ENCODE measurements at places on chromosomes 1 and 21. TPM values are rescaled to one million over a fixed set of nuclear protein-coding genes. Genes with fewer than 3 reads are reported as not detected.

- H3K27me3 ChIP-seq = no peaks in the 10 kb centered on the region
- H3K36me3 ChIP-seq = peaks cover 5% of the 10 kb centered on the region
- no peak overlapping the region for H3K27ac ChIP-seq
- H3K4me1 ChIP-seq = no peaks in the 10 kb centered on the region
- no peak for DNase-seq
- H3K4me3 ChIP-seq = no peak overlapping the region
Observed at GRCh38 chr1:98700228-98700627, 38.7 kb downstream of the SNX7 start.

DNA sequence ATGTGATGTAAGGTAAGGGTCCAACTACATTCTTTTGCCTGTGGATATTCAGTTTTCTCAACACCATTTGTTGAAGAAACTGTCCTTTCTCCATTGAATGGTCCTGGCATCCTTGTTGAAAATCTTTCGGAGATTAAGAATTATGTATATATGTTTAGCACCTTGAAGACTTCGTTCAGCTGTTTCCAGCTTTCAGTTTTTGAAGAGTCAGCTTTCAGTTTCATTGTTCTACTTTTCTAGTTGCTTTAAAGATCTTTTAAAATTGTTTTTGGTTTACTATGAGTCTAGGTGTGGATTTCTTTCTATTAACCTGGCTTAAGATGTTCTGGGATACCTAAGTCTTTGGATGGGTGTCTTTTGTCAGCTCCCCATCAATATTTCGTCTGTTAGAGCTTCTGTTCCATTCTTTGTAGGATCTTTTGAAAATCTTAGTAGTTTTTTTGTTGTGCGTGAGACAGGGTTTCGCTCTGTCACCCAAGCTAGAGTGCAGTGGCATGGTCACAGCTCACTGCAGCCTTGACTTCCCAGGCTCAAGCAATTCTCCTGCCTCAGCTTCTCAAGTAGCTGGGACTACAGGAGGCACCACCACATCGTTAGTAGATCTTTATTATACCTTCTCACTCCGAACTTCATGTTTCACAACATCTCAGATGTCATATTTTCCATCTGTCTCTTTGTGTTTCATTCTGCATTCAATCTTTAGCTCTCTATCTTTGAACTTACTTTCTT, 353.5 kb upstream of the B3GALT2 start:
- H3K27me3 ChIP-seq = no peaks in the 10 kb centered on the region
- no peaks in the 10 kb centered on the region for H3K36me3 ChIP-seq
- DNase-seq = no peak

DNA sequence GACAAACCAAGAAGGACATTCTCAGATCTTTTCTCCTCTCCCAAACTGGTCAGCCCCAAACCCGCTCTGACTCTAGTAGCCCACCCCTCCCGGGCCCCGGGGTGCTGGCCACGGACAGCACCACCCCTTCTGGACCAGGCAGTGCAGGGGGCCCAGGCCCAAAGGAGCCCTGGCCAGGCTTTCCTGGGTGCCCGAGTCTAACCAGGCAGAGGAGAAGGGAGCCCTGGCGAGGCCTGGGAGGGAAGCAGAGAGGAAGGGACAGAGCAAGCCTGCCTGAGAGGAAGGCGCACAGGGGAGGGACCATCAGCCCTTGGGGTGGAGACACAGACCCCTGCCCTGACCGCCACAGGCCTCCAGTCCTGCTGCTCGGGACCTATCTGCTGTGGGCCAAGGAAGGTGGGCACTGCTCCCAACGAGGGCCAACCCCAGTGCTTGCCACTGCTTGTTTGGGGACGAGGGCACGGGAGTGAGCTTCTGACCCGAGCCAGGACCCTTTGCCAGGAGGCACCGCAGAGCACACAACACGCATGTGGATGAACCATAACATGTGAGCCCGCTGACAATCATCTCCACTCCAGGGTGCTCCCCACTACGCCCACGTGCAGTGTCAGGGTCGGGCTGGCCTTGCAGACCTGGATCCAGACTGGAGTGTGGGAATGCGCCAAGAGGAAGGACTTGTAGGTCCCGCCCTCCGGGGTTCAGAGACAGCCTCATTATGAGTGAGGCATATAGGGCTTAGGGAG, 57.6 kb downstream of the KCNAB2 start:
- no peak overlapping the region for H3K4me3 ChIP-seq
- peaks cover 5% of the 10 kb centered on the region for H3K27me3 ChIP-seq
- no peak overlapping the region for H3K27ac ChIP-seq
- no peaks in the 10 kb centered on the region for H3K4me1 ChIP-seq

DNA sequence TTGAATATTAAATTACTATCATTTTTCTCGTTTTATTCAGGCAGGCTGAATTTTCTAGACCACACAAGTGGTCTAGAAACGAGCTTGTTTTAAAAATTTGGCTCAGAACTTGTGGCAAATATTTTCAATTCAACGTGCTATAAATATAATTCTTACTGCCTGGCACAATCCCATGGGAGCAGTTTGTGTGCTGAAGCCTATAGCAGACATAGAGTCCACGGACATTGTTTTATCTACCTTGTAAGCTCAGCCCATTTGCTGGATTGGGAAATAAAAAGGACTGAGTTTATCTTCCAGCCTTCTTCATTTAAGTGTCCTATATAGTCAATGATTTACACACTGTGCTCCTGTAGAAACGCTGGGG, 103.4 kb downstream of the ZBTB18 start:
- DNase-seq = no peak
- no peak overlapping the region for H3K4me3 ChIP-seq
- peaks cover 2% of the 10 kb centered on the region for H3K4me1 ChIP-seq
- H3K36me3 ChIP-seq = no peaks in the 10 kb centered on the region
- peaks cover 5% of the 10 kb centered on the region for H3K27me3 ChIP-seq

DNA sequence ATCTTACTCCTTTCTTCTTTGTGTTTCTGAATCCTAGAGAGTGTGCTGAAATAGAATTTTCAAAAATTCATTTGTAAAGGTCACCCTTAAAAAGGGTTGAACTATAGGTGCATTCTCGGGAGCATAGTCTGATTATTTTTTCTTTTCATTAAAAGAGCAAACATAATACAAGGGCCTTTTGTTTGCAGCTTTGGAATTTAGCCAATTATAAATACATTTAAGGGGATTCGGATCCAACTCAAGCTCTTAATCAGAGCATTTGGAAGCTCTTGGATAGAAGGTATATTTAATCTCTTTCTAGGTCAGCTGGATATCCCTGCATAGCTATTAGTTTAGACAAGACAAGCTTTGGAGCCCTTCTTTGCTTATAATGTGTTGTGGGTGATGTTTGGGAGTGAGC, 321.7 kb downstream of the HHAT start:
- no peak overlapping the region for H3K4me3 ChIP-seq
- H3K36me3 ChIP-seq = no peaks in the 10 kb centered on the region
- no peak for DNase-seq
- no peaks in the 10 kb centered on the region for H3K27me3 ChIP-seq

GRCh38 chr1:53448241-53448841, 10.9 kb upstream of the DMRTB1 start:
- peaks cover 20% of the 10 kb centered on the region for H3K27me3 ChIP-seq
- no peak overlapping the region for H3K4me3 ChIP-seq
- H3K27ac ChIP-seq = no peak overlapping the region
- peaks cover 2% of the 10 kb centered on the region for H3K4me1 ChIP-seq
- H3K36me3 ChIP-seq = no peaks in the 10 kb centered on the region

GRCh38 chr1:77632216-77632615, 50.2 kb downstream of the ZZZ3 start:
- no peaks in the 10 kb centered on the region for H3K27me3 ChIP-seq
- peaks cover 26% of the 10 kb centered on the region for H3K36me3 ChIP-seq
- no peak for DNase-seq
- H3K4me1 ChIP-seq = no peaks in the 10 kb centered on the region

GRCh38 chr1:175690298-175690697, 53.1 kb downstream of the TNR start:
- DNase-seq = no peak
- H3K4me3 ChIP-seq = no peak overlapping the region
- no peak overlapping the region for H3K27ac ChIP-seq

GRCh38 chr1:243267471-243267880, 11.6 kb downstream of the SDCCAG8 start:
- H3K27me3 ChIP-seq = no peaks in the 10 kb centered on the region
- H3K36me3 ChIP-seq = peaks cover 6% of the 10 kb centered on the region
- peaks cover 15% of the 10 kb centered on the region for H3K4me1 ChIP-seq
- no peak overlapping the region for H3K27ac ChIP-seq
- H3K4me3 ChIP-seq = no peak overlapping the region

GRCh38 chr1:96236156-96236739, 485.3 kb upstream of the PTBP2 start:
- DNase-seq = no peak
- peaks cover 25% of the 10 kb centered on the region for H3K4me1 ChIP-seq
- H3K27me3 ChIP-seq = no peaks in the 10 kb centered on the region
- H3K36me3 ChIP-seq = no peaks in the 10 kb centered on the region
- no peak overlapping the region for H3K4me3 ChIP-seq
- H3K27ac ChIP-seq = peak overlapping the region; percentile 8

- no peak for DNase-seq
- H3K4me1 ChIP-seq = peaks cover 3% of the 10 kb centered on the region
- H3K27ac ChIP-seq = peak overlapping the region; percentile 39
- peaks cover 10% of the 10 kb centered on the region for H3K36me3 ChIP-seq
- peak overlapping the region; percentile 48 for H3K4me3 ChIP-seq
Observed at GRCh38 chr1:21814981-21815582, 3.0 kb downstream of the LDLRAD2 start.

- no peak overlapping the region for H3K27ac ChIP-seq
- H3K4me1 ChIP-seq = no peaks in the 10 kb centered on the region
- H3K27me3 ChIP-seq = peaks cover 28% of the 10 kb centered on the region
Observed at GRCh38 chr1:5758859-5759578, 233.2 kb downstream of the NPHP4 start.

GRCh38 chr21:17612565-17613241, at the start of gene BTG3:
BTG3 (minus strand) TSS chr21:17612901; CDS start chr21:17609144, 3,757 bp downstream.
- peak; percentile 64 for DNase-seq
- peaks cover 8% of the 10 kb centered on the region for H3K36me3 ChIP-seq
- peaks cover 16% of the 10 kb centered on the region for H3K4me1 ChIP-seq
- no peaks in the 10 kb centered on the region for H3K27me3 ChIP-seq
- peak within 1 kb of the TSS; percentile 79 for H3K4me3 ChIP-seq
- H3K27ac ChIP-seq = peak within 1 kb of the TSS; percentile 97

- H3K36me3 ChIP-seq = peaks cover 5% of the 10 kb centered on the region
- H3K27me3 ChIP-seq = no peaks in the 10 kb centered on the region
- H3K4me3 ChIP-seq = no peak overlapping the region
- H3K27ac ChIP-seq = peak overlapping the region; percentile 93
Observed at GRCh38 chr1:98278055-98278454, 357.2 kb upstream of the DPYD start.

GRCh38 chr21:32004291-32004690, 131.5 kb downstream of the HUNK start:
- peaks cover 17% of the 10 kb centered on the region for H3K36me3 ChIP-seq
- no peak overlapping the region for H3K27ac ChIP-seq
- no peak overlapping the region for H3K4me3 ChIP-seq
- H3K27me3 ChIP-seq = no peaks in the 10 kb centered on the region
- no peak for DNase-seq

GRCh38 chr1:246709835-246710234, 14.4 kb upstream of the SCCPDH start:
- no peaks in the 10 kb centered on the region for H3K36me3 ChIP-seq
- peaks cover 3% of the 10 kb centered on the region for H3K27me3 ChIP-seq
- H3K4me3 ChIP-seq = no peak overlapping the region
- DNase-seq = no peak
- H3K4me1 ChIP-seq = peaks cover 1% of the 10 kb centered on the region

GRCh38 chr1:8821084-8821483, 3.6 kb upstream of the RERE start:
- no peak for DNase-seq
- no peaks in the 10 kb centered on the region for H3K36me3 ChIP-seq

DNA sequence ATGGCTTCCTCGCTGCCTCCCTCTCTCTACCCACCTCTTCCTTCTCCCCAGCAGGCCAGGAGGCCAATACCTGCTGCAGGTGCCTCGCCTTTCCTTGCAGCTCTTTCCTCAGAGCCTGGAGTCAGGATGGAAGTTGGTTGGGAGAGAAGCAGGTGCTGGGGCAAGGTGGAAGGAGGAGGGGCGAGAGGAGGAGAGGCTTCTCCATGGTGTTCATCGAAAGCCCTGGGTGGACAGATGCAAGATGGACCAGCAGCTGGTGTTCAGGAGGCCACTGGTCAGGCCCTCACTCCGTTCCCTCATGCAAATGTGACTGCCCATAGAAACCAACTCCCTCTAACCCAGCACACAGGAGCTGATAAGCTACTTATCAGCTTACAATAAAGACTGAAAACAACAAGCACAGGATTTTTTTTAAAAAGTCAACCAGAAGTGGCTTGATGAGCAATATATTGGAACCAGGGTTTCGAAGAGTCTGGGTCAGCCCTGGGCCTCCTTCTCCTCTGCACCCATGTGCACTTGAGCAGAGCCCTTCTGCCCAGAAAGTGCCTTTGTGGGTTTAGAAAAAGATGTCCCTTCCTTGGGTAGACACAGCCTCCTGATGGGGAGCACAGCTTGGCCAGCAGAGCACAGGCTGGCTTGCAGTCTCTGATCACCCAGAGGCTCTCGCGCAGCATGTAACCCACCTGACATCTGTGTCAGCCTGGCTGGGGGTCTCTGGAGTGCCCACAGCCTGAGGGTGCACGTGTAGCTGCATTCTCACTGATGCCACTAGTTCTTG, 16.6 kb upstream of the GSTM4 start:
- DNase-seq = no peak
- H3K4me3 ChIP-seq = no peak overlapping the region
- H3K36me3 ChIP-seq = no peaks in the 10 kb centered on the region
- no peak overlapping the region for H3K27ac ChIP-seq
- H3K4me1 ChIP-seq = peaks cover 13% of the 10 kb centered on the region
- peaks cover 17% of the 10 kb centered on the region for H3K27me3 ChIP-seq

DNA sequence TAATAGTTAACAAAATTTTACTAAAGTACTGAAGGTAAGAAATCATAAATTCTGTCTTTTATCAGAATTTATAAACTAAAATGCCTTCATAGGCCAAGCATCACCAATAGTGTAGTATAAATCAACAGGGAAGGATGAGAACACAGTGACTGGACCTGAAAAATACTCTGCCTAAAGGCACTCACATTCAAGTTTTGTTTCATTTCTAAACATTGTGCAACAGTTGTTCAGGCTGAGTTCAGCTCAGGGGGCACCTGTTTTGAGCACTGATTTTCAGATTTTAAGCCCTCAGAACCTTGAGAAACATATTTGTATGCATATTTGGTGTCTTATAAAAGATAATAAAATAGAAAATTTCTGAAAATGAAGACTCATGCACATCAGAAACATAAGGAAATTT, 12.4 kb downstream of the ACBD6 start:
- no peaks in the 10 kb centered on the region for H3K27me3 ChIP-seq
- no peak overlapping the region for H3K4me3 ChIP-seq
- H3K36me3 ChIP-seq = peaks cover 16% of the 10 kb centered on the region
- H3K4me1 ChIP-seq = peaks cover 13% of the 10 kb centered on the region

The KCNT2 gene
- total RNA-seq = 26.1 TPM

The F13B gene
- not detected for total RNA-seq

The MYOCOS gene
- not detected for total RNA-seq

The ASCL5 gene
- total RNA-seq = 0.26 TPM

The TEKT2 gene
- total RNA-seq = 20.2 TPM

The FAM72A gene
- total RNA-seq = 3.2 TPM

The BACE2 gene
- total RNA-seq = 15.6 TPM

The HAO2 gene
- not detected for total RNA-seq

The PDPN gene
- total RNA-seq = 9.5 TPM

The CFAP107 gene
- 2.8 TPM for total RNA-seq

The TRIM45 gene
- total RNA-seq = 48.0 TPM

The LAD1 gene
- 35.3 TPM for total RNA-seq

Measured in progenitor cell of endocrine pancreas (in vitro differentiated cells).